ENCODE measurements at places on chromosomes 7 and 10.

GRCh38 chr10:119689016-119689580 lies 36.8 kb upstream of the INPP5F start:
- DNase-seq = no peak

GRCh38 chr10:21759232-21759631 lies 225.2 kb downstream of the MLLT10 start:
- DNase-seq = no peak

DNA sequence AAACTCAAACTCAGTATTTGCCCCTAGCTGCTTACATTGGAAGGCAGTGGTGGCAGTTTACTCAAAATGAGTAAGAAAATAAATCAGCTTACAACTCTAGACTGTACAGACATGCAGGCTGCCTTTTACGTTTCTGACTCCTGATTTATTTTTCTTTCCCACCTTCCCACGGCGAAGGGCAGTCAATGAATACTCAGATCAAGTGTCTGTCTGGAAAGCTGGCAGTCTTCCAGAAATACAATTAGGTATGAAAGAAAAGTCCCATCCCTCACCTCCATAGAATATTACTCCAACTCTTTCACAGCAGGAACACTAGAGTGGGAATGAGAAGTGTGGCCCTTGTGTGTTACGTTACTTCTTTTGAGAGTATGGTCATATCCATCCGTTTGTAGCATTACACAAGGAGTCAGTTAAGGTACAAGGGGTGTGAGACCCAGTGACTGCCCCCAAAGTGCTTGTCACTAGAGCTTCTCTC lies 1.3 kb upstream of the PAPSS2 start:
- DNase-seq = no peak

DNA sequence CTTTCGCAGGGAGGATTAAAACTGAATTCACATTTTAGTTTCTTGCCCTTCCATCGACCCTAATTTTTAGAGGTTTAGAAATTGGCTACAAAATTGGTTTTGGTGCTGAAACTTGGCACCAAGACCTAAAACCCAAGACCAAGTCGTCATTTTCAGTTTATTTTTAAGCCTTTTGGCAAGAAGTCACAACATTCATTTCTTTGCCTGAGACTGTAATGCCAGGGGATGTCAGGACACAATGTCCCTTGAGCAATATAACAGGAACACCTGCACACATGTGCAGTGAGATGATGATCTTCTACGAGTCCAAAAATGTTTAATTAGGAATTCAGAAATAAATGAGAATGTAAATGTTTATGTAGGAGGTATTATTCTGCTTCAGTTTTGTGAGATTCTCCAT lies 335.4 kb upstream of the ANKRD30A start:
- no peak for DNase-seq

DNA sequence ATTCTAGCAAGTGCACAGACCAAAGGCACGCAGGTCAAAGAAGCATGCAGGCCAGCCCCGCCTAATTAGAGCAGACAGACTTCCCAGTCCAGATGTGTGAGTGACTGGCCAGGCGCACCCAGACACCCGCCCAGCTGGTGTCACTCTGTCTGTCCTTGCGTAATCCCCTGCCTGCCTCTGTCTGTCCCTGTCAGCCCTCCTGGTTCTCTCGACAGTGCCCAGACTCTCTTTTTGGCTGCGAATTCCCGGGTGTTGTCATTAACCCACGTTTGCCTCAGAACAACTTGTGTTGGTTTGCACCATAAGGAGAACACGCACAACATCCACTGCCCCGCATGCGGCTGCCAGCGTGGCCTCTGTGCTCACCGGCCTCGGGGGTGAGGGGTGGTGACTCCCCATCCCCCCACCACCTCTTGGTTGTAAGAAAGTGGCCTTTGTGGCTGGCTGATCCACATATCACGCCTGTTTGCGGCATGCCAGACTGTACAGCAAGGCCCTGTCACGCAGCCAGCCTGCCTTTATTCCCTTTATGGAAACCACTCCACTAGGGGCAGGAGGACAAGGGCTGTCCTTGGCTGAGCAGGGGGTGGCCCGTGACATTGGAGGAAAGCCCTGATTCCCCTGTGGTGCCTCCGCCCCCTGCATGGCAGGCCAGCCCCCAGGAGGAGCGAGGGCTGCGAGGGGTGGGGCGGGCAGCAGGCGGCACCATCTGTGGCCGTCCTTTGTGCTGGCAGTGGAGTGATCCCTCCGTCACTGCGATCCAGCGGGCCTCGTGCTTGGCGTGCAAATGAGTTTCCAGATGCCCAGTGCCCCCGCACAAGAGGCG lies 72.8 kb upstream of the PPIF start:
- no peak for DNase-seq

DNA sequence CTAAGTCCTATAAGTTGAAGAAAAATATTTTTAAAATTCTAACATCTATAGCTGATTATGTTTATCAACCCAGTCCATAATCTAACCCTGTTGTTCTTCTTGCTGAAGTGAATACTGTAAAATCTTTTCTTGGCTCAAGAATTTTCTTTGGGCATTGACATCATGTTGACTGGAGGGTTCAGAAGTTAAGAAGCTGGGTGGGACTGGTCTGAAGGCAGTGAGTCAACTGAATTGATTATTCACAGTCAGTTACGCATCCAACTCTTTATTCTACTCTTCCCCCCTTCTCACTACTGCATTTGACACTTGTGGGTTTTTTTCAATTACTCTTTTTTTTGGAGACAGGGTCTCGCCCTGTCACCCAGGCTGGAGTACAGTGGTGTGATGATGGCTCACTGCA lies 31.0 kb downstream of the DENND2A start:
- no peak for DNase-seq

GRCh38 chr7:19121977-19122588 lies 4.6 kb upstream of the TWIST1 start:
- DNase-seq = no peak

GRCh38 chr7:105210721-105211205 lies 178.0 kb downstream of the SRPK2 start:
- no peak for DNase-seq

DNA sequence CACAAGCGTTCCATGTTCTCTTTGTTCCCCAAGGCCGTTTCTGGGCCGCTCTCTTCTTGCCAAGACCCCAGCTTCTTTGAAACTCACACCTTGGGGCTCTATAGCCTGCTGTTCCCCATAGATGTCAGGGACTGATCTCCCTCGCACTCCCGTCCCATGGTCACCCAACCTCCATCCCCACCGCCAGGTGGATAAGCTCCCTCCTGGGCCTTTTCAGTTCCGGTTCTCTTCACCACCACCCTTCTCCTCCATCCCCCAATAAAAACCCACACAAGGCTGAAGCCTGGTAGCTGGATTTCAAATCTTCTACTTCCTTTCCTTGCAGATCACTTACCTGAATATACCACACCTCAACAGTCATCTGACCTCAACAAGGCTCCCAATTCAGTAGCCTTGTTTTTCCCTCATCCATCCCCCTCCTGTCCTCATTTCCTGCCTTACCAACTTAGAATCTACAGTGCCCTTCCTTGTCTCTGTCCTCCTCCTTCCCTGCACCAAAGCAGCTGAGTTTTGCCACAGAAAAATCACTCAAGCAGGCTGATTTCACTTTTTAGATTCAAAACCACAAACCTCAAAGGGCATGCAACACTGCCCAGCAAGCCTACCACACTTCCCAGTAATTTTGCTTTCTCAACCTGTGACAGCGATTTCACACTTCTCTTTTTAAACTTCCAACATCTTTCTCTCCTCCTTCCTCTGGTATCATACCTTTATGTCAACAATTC lies 7.7 kb downstream of the SLC37A3 start:
- DNase-seq = no peak

GRCh38 chr10:24900888-24901685 lies 51.3 kb downstream of the PRTFDC1 start:
- no peak for DNase-seq

- DNase-seq = no peak
These were observed 16.8 kb upstream of the LRRC72 start for GRCh38 chr7:16509829-16510228.

- DNase-seq = no peak
These were observed 339.2 kb downstream of the ZNF716 start for GRCh38 chr7:57789130-57789529.

DNA sequence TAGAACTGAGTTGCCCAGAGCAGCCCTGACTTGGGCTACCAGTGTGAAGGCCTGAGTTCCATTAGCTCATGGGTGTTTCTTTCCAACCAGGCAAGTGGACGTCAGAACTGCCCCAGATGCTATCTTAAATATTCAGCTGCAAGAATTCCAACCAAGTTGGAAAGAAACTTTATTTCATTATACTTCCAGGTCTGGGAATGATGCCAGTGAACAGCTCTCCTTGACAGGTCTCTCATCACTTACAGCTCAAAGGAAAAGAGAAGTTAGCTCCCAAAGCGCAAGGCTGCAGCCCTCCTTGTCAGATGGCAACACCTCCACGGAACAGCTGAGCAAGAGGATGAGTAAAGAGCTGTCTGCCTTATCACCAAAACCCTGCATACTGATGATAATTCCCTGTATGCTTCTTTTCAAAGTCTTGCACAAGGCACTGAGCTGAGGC lies 255.5 kb upstream of the AOAH start:
- DNase-seq = no peak

GRCh38 chr7:32170838-32171237 lies 100.6 kb upstream of the PDE1C start:
- DNase-seq = no peak

GRCh38 chr10:5656737-5657579 lies 9.4 kb downstream of the ASB13 start:
- no peak for DNase-seq

DNA sequence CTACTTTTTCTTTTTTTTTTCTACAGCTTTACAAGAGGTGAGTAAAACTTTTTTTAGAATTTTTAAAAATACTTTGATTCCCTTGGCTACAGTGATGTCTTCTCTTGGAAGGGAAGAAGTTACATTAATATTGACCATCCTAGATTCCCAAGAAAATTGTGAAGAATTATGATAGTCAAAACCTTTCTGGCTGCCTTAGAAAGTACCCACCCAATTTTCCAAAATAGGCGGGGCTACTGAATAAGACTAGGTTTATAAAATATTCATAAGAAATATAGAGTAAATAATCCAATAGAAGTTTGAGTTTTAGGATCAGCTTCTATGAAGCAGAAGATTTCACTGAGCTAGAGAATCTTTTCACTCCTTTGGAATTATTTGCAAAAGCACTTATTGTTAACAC lies 3.0 kb downstream of the COL1A2 start:
- DNase-seq = no peak

- DNase-seq = no peak
These were observed 28.0 kb upstream of the VSIR start for GRCh38 chr10:71801361-71801760.

GRCh38 chr7:15505761-15506160 lies 56.1 kb downstream of the AGMO start:
- DNase-seq = no peak

DNA sequence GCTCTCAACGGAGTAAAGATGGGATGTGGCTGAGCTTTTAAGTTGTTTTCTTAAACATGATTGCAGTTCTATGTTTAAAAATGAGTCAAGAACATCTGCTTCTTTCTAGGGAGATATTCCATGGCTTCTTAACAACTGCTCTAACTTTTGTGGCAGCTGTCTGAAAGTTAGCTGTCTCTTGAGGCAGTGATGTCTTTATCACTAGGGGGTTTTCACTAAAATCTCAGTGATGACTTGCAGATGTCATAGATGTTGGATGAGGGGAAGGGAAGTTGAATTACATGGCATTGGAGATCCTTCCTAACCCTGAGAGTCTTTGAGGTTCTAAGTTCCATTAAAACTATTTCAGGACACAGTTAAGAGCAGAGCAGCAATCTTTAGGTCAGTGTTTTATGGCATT lies 43.5 kb downstream of the PRKG1 start:
- DNase-seq = no peak

DNA sequence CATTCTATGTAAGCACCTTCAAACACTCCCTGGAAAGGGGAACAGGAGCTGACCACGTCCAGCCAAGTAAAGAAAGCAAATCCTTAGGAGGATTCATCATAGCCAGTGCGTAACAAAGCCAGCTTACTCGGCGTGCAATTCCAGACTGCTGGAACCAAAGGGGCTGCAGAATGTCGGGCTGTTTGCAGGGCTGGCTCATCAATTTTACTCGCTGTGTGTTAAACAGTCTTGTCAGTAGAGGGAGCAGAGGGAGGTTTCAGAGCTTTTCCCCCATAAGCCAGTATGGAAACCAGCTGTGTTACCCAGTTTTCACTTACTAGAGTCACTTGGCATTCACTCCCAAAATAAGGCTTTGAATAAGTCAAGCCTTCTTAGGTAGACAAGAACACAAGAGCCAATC lies 127.1 kb downstream of the KMT2E start:
- DNase-seq = no peak

- no peak for DNase-seq
These were observed 136.9 kb upstream of the ASAH2 start for GRCh38 chr10:50388181-50388580.

GRCh38 chr7:124723012-124723411 lies 42.6 kb downstream of the GPR37 start:
- DNase-seq = no peak

GRCh38 chr7:140417456-140418155 lies 13.7 kb downstream of the RAB19 start:
- no peak for DNase-seq

DNA sequence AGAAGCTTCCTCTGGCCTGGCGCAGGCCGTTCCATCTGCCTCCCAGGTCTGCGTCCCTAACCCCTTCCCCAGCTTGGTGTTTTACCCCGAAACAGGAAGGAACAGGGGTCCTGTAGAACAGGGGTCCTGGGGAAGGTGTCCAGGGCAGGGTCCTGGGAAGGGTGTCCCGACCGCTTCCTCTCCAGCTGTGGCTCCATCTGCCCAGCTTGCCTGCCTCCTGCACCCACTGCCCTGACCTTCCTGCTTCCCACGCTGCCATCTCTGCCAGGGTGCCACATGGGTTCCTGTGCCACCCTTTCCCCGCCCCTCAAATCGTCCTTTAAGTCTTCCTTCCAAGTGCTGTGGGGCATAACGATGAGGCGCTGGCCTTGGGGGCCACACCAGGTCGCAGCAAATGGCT lies 32.4 kb downstream of the WDR86 start:
- no peak for DNase-seq

GRCh38 chr7:123633553-123633952 lies 22.1 kb upstream of the LMOD2 start:
- no peak for DNase-seq

DNA sequence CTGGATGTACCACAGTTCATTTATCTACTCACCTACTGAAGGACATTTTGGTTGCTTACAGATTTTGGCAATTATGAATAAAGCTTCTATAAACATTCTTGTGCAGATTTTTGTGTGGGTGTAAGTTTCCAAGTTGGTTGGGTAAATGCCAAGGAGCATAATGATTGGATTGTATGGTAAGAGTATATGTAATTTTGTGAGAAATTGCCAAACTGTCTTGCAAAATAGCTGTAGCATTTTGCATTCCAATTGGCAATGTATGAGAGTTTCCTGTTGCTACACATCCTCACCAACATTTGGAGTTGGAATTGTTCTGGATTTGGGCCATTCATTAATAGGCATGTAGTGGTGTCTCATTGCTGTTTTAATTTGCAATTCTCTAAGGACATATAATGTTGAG lies 33.9 kb upstream of the HYAL4 start:
- no peak for DNase-seq

DNA sequence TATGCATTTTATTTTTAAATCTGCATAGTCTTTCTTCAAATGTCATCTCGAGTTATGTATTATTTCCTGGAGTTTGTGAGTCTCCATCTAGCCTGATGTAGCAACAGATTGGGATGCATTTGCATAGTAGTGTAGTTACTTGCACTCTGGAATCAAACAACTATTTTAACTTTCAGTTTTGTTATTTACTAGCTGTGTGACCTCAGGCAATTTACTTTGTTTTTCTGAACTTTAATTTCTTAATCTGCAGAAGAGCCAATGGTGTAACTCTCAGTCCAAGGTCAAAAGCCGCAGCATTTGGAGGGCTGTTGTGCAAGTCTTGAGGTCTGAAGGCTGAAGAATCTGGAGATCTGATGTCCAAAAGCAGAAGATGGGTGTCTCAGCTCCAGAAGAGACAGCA lies 175.8 kb upstream of the SORCS1 start:
- DNase-seq = no peak

GRCh38 chr7:25297278-25297677 lies 69.0 kb upstream of the NPVF start:
- DNase-seq = no peak

Measured in stimulated activated CD4-positive, alpha-beta T cell treated with anti-CD3 and anti-CD28 coated beads, Interleukin-4, amount 100 ng/mL, for 4 hours (primary cell).